ENCODE measurements at places on chromosomes 2 and 18.

GRCh38 chr18:66895631-66896030 lies 291.7 kb upstream of the CDH19 start:
- DNase-seq, result no peak

GRCh38 chr2:37797081-37797480 lies 125.6 kb upstream of the CDC42EP3 start:
- no peak for DNase-seq

DNA sequence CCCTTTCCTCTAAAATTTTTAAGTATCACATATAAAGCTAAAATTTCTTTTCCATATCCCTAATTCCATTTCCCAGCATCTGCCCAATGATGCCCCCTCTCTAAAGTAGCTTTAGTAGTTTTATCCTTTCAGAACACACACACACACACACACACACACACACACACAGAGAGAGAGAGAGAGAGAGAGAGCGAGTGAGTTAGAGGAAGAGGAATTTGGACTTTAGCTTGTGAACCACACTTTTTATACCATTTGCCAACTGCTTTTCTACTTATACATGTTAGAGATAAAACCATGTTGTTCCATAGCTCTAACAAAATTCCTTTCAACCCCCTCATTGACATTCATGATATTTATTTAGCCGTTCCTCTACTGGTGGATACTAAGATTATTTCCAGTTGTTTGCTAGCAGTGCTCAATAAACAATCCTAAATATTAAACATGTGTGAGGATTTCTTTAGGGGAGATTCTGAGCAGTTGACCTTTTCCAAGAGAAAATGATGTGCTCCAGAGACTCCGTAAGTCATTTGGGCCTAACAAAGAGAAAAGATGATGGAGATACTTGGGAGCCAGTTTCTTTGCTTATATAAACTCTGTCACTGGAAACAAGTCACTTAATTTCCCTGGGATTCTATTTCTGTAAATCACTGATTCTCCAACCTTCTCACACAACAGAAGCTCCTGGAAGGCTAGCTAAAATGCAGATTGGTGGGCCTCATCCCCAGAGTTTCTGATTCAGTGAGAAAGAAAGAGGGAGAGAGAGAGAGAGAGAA lies 229.7 kb upstream of the SP5 start:
- no peak for DNase-seq

- no peak for DNase-seq
Measured at GRCh38 chr2:156115338-156115737, 217.2 kb downstream of the NR4A2 start.

- DNase-seq, result no peak
Measured at GRCh38 chr2:36584148-36584794, 13.7 kb downstream of the FEZ2 start.

DNA sequence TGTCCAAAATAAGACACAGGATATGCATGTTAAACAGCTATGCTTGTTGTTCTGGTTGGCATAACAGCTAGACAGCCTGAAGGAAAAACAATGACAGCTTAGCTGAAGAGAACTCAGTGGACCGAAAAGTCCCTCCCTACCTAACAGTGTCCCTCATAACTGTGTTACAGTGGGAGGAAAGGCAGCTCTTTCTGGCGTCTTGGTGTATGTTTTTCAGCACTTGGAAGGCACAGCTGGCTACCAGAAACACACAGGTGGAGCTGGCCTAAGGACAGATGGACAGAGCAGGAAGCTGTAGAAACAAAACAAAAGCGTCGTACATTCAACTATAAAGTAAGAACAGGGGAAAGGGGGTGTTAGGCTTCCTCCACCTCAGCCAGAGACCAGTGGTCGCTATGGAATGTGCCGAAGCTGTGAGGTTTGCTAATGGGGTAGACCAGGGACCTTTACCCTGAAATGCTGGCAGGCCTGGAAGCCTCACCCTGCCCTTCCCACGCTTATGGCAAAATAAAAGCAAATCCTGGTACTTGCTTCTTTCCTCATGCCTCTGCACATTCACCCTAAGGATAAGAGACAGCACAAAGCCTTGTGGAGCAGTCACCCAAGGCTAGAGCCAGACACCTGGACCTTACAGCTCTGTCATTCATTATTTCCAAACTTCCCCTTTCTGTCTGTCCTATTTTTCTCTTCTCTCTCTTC lies 103.5 kb upstream of the TRIB2 start:
- DNase-seq, result no peak

- no peak for DNase-seq
Measured at GRCh38 chr18:60163622-60164021, 209.0 kb downstream of the MC4R start.

DNA sequence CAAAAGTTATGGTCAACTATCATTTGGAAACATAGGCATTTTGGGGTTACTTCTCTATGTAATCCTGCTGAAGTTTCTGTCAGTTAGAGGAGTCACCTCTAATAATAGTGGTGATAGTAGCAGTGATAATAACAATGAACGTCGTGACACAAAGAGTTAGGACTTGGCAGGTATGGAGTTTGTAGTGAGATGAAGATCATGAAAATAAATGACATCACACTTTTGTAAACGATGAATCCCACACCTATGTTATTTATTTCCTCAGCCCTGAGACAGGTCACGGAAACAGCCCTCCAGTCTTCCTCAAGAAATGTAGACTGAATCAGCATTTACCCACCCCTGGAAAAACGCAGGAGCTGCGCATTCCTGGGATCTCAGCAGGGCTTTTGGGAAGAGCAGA lies 38.8 kb downstream of the TSN start:
- DNase-seq, result no peak

- DNase-seq, result no peak
Measured at GRCh38 chr2:37418956-37419355, 74.5 kb downstream of the QPCT start.

DNA sequence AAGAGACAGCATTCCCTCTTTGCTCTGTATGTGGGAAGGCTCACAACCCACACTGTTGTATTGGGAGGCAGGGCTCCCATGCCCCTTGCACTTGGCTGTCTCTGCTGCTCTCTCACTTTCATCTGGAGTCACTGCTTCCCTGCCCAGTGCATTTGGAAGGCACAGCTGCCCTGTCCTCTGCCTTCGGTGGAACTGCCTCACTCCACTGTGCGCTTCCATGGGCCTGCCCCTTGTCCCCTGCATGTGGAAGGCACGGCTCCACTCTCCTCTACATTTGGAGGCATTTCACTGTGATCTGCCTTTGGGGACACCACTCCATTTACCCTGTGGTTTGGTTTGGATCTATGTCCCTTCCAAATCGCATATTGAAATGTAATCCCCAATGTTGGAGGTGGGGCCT lies 9.1 kb upstream of the PROM2 start:
- no peak for DNase-seq

GRCh38 chr2:205483095-205483494 lies 199.2 kb upstream of the NRP2 start:
- DNase-seq, result no peak

DNA sequence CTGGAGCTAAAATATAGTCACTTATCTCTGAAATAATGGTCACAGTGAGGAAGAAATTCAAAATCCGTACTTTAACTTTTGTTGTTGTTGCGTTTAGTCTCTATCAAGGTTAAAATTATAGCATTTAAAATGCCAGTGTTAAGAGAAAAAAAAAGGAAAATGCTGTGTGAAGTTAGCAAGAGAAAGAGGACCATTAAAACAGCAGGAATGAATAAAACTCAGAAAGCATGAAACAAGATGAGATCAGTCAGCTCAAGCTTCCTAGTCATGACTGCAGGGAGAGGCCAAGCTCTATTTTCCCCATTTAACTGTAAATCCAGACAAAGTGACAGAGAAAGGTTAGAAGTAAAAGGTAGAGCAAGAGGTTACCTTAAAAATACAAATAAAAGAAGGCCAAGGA lies 281.7 kb upstream of the ATP5MC3 start:
- no peak for DNase-seq

DNA sequence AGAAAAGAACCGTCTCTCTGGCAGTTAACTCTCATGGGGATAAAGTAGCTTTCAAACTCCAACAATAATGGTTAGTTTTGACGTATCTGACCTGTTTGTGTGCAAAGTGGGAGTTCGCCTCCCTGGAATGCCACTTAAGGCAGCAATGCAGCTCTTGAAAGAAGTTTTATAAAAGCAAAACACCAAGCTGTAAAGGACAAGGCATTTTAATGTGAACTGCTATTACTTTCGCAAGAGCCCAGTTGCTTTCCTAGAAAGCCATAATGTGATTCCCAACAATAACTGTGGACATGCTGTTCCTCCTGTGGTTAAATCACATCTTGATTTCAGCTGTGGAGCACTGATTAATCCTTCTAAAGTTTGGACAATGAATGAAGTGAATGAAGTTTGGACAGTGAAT lies 303.7 kb downstream of the PTPRM start:
- no peak for DNase-seq
